ENCODE measurements at places on chromosomes 11 and 22.
A peak's percentile ranks its signal among the peaks of the same experiment; 100 is the strongest.

DNA sequence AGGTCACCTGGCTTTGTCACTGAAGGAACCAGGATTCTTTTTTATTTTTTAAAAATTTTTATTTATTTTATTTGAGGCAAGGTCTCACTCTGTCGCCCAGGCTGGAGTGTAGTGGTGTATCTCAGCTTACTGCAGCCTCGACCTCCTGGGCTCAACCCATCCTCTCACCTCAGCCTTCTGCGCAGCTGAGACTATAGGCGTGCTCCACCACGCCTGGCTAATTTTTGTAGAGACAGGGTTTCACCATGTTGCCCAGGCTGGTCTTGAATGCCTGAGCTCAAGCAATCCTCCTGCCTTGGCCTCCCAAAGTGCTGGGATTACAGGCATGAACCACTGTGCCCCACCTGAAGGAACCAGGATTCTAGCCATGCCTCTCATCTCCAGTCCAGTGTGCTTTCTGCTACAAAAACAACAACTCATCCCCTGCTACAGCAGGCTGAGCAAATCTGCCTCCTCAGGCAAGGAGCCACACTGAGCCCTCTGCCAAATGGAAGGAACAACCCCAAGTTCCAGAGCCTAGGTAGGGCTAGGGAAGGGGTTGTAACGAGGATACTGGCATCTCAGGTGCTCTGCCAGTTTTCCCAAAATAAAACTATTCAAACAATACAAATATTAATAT is 2.6 kb upstream of the PEX26 start:
- DNase-seq = no peak

GRCh38 chr11:73645972-73646631 is at the start of gene PLEKHB1:
TSS of gene PLEKHB1 (plus strand) at chr11:73646581. CDS start at chr11:73646609, 28 bp downstream.
- DNase-seq = no peak

DNA sequence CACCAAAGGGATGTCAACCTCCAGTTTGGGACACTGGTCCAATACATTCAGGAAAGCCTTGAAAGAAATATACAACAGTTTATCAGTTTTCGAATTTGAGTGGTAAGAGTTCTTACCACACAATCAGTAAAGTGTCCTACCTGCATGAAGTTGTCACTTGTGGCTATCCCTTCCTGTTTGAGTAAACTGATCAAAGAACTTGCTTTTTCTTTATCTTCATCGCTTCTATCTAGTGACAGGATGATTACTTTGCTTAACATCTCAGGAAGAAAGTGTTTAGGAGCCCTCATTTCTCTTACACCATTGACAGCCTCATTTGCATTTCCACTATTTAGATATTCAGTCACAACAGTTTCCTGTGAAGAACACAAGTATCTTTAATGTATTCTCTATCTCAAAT is 8.4 kb downstream of the EIF4G2 start:
- no peak for DNase-seq

- DNase-seq = no peak
These were observed 527.0 kb upstream of the B3GAT1 start for GRCh38 chr11:134939031-134939430.

DNA sequence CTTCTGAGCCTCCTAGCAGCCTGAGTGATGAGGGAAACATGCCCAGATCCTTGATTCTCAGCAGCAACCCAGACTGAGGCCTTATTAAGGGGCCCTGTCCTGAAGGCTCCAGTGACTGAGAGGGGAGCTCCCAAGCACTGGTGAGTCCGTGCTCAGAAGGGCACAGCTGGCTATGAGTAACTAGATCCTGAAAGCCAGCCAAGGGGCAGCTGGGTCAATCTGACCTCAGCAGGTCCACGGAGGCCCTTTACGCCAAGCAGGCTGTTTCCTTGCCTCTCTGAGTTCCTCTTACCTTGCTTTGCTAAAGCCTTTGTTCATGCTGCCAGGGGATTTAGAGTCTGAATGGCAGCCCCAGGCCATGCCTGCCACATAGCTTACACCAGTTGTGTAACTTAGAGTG is 19.3 kb upstream of the MIEF1 start:
- DNase-seq = no peak

DNA sequence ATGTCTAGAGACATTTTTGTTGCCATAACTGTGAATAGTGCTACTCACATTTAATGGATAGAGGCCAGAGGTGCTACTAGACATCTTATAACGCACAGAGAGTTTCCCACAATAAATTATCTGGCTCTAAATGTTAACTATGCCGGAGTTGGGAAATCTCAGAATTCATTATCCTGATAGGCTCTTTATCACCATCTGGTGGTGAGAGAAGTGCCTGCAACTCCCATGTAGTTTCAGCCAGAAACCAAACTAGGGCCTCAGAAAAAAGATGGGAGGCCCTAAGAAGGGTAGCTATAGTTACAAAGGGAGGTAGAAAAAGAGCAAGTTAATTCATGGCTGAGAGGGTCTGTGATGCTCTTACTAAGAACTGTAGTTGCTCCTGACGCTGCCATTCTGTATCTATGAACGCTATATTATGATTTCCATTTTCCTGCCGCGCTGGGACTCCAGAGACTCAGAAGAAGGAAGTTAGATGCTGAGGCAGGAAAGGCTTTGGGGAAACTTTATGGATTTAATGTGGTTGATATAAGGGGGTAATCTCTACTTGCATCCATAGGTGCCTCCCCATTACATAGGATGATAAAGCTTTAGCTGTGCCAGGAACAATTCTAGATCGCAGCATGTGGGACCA is 22.9 kb upstream of the MRPL17 start:
- DNase-seq = peak; percentile 47

DNA sequence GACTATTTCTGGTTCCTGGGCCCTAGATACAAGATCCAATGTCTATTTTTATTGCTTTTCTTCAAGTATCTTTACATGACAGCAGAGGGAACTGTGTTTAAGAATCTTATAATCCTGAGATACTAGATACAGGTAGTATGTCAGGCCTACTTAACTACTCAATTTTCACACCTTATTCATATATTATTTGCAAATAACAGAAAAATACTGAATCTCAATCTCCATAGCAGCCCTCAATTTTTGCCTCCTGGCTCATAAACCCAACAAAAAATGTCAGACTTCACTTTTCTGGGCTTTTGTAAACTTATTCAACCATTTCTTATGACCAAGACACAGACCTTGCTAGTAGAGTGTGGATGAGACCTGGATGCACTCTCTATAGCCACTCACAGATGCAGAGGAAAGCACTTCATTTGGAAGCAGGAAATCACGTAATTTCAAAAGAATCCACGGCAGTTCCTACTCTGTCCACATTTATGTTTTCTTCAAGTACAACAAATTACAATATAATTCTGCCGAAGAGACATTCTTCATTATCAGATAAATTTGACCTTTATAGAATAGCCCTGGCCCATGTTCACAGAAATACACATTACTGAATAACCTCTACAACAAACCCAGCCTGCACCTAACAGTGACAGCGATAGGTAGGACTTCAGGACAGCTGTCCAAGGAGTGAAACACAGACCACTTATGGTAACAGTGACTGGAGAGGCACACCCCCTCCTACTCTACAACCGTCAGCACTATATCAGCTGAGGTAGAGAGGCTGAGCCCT is 62.0 kb upstream of the YPEL1 start:
- no peak for DNase-seq

DNA sequence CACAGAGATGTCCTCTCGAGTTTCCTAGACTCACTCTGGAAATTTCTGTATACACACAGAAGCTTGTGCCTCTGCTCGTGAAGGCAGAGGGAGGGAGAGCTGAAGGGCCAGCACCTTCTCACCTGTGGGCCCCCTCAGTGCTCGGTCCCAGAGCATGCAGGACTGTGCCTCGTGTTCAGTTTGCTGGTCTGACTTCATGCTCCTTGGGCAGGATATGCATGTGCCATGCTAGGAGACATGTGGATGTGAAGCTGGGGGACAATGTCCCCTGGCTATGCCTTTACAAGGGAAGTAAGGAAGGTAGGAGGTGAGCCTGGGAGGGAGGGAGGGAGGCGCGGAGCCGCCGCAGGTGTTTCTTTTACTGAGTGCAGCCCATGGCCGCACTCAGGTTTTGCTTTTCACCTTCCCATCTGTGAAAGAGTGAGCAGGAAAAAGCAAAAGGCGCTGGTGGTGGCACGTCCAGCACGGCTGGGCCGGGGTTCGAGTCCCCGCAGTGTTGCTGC is 22.6 kb downstream of the NEAT1 start:
- DNase-seq = no peak

DNA sequence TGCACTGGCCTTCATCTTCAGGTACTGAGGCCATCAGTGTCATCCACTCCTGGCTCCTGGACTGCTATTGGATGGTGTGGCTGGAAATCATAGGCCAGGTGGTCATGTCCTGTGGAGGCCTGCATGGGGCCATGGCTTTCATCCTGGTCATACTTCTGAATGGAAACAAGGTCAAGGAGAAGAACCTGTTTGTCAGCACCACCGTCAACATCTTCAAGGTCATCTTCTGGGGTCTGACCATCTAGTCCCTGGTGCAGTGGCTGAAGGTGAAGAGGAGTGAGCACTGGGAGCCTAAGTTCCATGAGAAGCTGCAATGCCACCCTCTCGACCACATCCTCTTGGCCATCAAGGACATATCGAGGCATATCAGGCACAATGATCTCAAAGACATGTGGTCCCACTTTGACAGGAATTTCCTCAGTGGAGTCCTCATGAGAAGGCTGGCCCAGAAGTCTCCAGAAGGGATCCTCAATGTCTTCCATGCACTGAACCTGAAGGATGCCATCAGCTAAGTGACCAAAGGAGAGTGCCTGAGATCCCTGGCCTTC is 120.0 kb upstream of the SERPIND1 start:
- DNase-seq = no peak

- no peak for DNase-seq
These were observed 24.1 kb upstream of the CCDC188 start for GRCh38 chr22:20174785-20175596.

DNA sequence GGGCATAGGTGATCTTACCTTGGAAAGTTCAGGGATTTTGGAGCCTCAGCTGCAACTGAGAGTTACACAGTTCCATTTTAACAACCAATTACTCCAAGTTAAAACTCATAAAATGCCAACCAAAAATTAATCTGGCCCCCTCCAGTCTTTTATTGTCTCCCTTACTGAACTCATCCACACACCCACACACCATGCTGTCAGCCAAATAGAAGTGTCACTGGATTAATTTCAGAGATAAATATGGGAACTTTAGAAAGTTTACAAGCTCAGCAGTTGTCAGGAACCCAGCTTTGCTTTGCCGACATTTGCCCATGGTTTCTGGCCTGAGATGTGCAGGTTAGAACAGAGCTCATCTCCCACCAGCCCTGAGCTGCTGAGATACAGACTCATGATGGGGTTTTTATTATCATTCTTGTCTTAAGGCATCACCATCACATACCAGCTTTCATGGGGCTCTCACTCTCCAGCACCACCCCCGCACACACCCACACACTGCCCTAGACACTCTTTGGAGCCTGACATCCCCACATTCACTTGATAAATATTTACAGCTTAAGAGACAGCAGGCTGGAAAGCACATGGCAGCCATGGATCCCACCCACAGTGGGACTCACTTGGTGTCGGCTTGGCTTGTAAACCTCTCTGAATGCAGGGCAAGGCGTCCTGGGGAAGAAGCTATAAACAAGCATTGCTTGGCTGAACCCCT is 23.7 kb upstream of the CTR9 start:
- DNase-seq = no peak

DNA sequence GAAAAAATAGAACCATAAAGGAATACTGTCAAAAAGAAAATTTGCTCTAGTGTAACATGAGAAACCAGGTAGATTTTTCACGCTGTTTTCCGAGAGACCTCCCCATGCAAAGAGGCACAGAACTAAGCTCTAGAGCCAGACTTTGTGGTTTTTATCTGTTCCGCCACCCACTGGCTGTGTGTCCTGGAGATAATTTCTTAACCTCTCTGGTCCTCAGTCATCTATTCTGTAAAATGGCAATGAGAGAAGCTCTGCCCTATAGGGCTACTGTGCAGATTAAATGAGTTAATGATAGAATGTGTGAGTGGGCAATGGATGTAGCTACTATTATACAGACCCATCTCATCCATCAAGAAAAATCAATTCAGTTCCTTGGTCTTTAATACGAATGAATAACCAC is 9.4 kb upstream of the SIGIRR start:
- DNase-seq = no peak

DNA sequence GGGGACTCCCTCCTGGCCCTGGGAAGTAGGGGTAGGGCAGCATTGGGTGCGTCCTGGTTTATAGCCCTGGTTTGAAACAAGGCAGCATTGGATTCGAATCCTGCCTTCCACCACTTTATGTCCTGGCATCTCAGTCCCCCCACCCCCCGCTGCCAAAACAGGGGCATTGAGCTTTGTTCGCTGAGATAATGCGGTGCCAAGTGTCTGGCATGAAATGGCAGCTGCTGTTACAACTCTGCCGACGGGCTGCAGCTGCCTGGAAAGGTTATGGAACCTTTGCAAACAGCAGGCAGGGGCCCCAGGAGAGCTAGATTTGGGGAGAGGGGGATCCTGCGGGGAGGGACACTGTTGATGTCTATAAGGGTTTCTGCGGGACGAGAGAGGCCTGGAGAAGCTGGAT is 1.9 kb downstream of the TST start:
- no peak for DNase-seq

- DNase-seq = no peak
These were observed 403.8 kb downstream of the CNTN5 start for GRCh38 chr11:99424313-99425084.

GRCh38 chr11:12222055-12222792 is 111.8 kb downstream of the MICAL2 start:
- DNase-seq = no peak

DNA sequence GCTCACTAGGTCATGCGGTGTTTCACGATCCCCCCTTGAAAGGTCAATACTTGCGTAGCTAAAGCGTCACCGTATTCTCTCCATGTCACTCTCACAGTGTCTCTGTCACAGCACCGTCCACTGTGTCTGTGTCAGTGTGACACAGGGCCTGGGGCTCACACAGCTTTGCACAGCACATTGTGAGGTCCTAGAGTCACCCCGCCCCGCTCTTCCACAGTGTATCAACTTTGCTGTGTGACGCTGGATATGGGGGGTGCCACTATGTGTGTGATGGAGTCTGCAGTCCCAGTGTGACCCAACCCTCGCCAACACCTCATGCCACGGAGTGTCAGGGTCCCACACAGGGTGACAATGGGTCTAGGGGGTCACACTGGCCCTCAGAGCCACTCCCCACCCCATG is 583 bp downstream of the P4HA3 start:
- DNase-seq = no peak

GRCh38 chr22:44642096-44642644 is 59.8 kb upstream of the PRR5 start:
- no peak for DNase-seq

- no peak for DNase-seq
These were observed 383.3 kb downstream of the MN1 start for GRCh38 chr22:27418261-27418660.

DNA sequence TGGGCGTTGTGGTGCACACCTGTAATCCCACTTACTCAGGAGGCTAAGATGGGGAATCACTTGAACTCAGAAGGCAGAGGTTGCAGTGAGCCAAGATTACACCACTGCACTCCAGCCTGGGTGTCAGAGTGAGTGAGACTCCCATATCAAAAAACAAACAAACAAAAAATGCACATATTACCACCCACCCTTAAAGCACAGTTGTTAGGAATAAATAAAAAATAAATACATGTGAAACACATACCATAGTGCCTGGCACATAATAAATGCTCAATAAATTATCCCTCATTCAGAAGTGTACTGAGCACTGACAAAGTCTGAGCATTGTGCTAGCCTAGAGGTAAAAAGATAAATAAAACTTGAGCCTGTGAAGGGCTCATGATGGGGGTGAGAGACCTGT is 9.0 kb upstream of the JAML start:
- no peak for DNase-seq

GRCh38 chr11:42524534-42525227 is 787.1 kb upstream of the API5 start:
- DNase-seq = peak; percentile 71

GRCh38 chr11:83115551-83115950 is 41.4 kb upstream of the PCF11 start:
- no peak for DNase-seq

GRCh38 chr11:66593303-66593635 is 284 bp downstream of the CCS start:
- DNase-seq = no peak
